Ascending aorta (tissue), 2 donors: ENCODE measurements at places on chromosomes 1 and 21. TPM values are rescaled to one million over a fixed set of nuclear protein-coding genes. Genes with fewer than 3 reads are reported as not detected.

- no peaks in the 10 kb centered on the region for H3K27me3 ChIP-seq
- H3K4me1 ChIP-seq = no peaks in the 10 kb centered on the region
- H3K36me3 ChIP-seq = no peaks in the 10 kb centered on the region
- no peak overlapping the region for H3K27ac ChIP-seq
- no peak for DNase-seq
These were observed 18.4 kb upstream of the CDCA8 start for GRCh38 chr1:37673920-37674319.

DNA sequence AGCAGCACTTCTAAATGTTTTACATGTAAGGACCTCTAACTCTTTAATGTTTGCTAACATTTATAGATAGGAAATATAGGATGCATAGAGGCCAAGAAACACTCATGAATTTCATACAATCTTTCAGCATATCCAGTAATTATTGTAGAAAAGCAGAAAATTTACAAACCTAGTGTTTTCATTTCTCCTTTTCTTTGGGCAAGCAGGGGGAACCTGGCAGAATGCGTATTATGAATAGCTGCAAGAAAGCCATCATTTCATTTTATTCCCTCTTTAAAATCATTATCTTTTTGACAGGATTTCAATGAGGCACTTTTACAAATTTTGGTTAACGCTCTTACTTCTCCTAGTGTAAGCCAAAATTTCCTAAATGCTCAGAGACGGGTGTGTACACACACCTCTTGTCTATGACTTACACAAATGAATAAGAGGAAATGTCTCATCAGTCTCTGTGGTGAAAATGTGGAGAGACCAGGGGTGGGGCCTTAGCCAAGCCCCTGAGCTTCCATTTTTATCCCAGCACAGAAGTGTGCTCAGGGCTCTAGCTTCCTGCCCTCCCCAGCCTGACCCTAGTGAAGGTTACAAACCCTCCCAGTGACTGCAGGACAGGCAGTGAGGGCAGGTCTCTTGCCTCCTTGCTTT lies 91.6 kb downstream of the LRRC8C start:
- H3K4me1 ChIP-seq = no peaks in the 10 kb centered on the region
- no peak overlapping the region for H3K4me3 ChIP-seq
- no peaks in the 10 kb centered on the region for H3K36me3 ChIP-seq
- no peaks in the 10 kb centered on the region for H3K27me3 ChIP-seq

GRCh38 chr1:115453666-115454065 lies 115.6 kb upstream of the NGF start:
- no peaks in the 10 kb centered on the region for H3K36me3 ChIP-seq
- no peak overlapping the region for H3K4me3 ChIP-seq
- H3K4me1 ChIP-seq = no peaks in the 10 kb centered on the region

DNA sequence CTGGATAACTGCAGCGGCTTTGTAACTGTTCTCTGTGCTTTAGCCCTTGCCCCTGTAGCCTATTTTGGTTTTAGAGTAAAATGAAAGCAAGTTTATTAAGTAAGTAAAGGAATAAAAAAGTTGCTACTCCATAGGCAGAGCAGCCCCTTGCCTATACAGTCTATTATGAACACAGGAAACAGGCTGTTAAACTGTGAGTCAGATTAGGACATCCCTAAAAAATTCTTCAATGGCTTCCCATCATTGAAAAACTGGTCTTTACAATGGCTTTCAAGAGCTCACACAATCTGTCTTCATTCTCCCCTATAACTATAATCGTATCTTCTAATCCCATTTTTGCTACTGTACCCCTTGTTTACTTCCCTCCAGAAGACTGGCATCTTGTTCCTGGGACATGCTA lies 43.0 kb downstream of the ATG4C start:
- no peak for DNase-seq
- H3K4me1 ChIP-seq = no peaks in the 10 kb centered on the region
- H3K36me3 ChIP-seq = no peaks in the 10 kb centered on the region
- H3K4me3 ChIP-seq = no peak overlapping the region

Gene SH2D1B
- total RNA-seq = not detected

Gene KMO
- not detected for total RNA-seq

- H3K4me1 ChIP-seq = no peaks in the 10 kb centered on the region
- no peak overlapping the region for H3K4me3 ChIP-seq
- no peak for DNase-seq
- no peaks in the 10 kb centered on the region for H3K36me3 ChIP-seq
These were observed 33.1 kb downstream of the SIPA1L2 start for GRCh38 chr1:232596666-232597303.

Gene PERM1
- not detected for total RNA-seq

- H3K27me3 ChIP-seq = no peaks in the 10 kb centered on the region
- H3K4me3 ChIP-seq = no peak overlapping the region
- H3K27ac ChIP-seq = peak overlapping the region; percentile 87
- no peak for DNase-seq
- peaks cover 19% of the 10 kb centered on the region for H3K4me1 ChIP-seq
These were observed 50.3 kb downstream of the ARHGEF16 start for GRCh38 chr1:3504822-3505153.

Gene ANXA9
- not detected for total RNA-seq

DNA sequence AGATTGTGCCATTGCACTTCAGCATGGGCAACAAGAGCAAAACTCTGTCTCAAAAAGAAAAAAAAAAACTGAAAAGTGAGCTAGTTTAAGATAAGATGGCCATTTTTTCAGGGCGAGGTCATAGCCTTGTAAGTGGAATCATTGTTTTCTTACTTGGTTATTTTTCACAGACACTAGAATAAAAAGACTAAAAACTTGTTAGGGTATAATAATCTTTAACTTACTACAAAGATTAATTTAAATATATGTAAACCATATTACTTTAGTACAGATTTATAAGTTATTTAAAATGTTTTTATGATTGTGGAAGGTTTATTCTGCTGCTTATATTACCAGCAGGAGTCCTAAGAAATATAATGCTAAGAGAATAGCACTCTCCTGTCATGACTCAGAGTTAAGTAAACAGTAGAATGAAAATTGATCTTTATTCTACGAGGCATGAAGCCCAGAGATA lies 23.5 kb downstream of the ANGPTL1 start:
- no peaks in the 10 kb centered on the region for H3K4me1 ChIP-seq
- H3K36me3 ChIP-seq = no peaks in the 10 kb centered on the region
- no peak overlapping the region for H3K27ac ChIP-seq

DNA sequence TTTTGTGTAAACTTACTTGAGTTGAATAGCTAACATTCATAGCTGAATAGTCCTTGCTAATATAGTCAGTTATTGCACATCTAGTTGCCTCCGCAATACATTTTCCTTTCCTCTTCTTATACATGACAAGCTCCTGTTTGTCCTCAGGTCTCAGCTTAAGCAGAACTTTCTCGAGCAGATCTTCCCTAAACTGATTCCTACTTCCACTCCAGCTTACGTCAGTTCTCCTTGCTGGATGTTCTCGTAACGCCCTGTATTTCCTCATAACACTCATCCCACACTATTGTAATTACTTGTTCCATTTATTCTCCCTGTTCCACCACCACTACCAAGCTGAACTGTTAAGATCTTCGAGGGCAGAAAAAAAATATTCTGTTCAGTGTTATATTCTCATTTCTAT lies 15.1 kb upstream of the OMA1 start:
- H3K27ac ChIP-seq = no peak overlapping the region
- H3K36me3 ChIP-seq = no peaks in the 10 kb centered on the region
- H3K4me1 ChIP-seq = no peaks in the 10 kb centered on the region
- H3K4me3 ChIP-seq = no peak overlapping the region
- DNase-seq = no peak
- no peaks in the 10 kb centered on the region for H3K27me3 ChIP-seq

- no peaks in the 10 kb centered on the region for H3K4me1 ChIP-seq
- no peaks in the 10 kb centered on the region for H3K36me3 ChIP-seq
- no peak for DNase-seq
These were observed 160.2 kb upstream of the COA6 start for GRCh38 chr1:234212764-234213657.

DNA sequence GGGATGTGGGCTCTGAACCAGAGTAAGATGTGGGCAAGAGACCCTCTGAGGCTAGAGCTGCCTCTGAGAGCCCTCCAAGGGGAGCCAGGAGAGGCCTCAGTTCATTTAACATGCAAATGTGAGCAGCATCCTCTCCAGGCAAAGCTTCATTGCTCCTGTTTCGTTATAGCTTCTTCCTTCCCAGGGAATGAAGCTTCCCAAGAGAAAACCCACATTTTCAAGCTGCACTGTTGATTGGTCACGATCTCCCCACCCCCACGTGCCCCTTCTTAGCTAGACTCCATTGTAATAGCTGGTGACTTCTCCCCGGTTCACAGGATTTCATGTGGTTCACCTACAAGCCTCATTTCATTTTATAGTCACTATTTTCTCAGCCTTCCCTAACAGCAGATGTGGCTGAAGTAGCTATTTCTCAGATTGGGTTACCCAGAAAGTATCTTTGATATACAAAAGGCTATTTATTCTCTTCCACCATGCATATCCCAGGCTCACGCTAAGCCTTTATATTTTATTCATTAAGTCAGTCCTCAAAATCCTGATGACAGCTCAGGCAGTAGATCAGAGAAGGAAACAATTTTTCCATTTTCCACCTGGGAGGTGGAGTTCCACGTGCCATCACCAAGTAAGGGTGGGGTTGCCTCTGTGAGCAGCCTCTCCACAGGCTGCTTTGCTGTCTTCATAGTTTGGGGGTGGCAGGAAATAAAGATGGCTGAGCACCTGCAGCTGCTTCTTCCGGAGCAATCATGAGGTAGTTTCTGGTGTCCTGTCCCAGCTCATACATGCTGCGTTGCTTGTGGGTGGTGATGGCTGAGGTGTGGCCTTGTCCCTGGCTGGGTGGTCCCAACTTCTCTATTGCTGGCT lies 178.3 kb upstream of the RAB4A start:
- H3K27me3 ChIP-seq = no peaks in the 10 kb centered on the region
- H3K4me3 ChIP-seq = no peak overlapping the region
- H3K36me3 ChIP-seq = no peaks in the 10 kb centered on the region
- H3K27ac ChIP-seq = peak overlapping the region; percentile 70
